ENCODE measurements at places on chromosomes 11 and 22.

- no peak for DNase-seq
These were observed 21.0 kb downstream of the SERPING1 start for GRCh38 chr11:57618438-57618837.

- no peak for DNase-seq
These were observed 28.5 kb downstream of the IMMP1L start for GRCh38 chr11:31480930-31481329.

GRCh38 chr22:27959335-27960090 lies 40.5 kb upstream of the PITPNB start:
- DNase-seq: no peak

- no peak for DNase-seq
These were observed 14.6 kb downstream of the PARVG start for GRCh38 chr22:44195189-44195871.

DNA sequence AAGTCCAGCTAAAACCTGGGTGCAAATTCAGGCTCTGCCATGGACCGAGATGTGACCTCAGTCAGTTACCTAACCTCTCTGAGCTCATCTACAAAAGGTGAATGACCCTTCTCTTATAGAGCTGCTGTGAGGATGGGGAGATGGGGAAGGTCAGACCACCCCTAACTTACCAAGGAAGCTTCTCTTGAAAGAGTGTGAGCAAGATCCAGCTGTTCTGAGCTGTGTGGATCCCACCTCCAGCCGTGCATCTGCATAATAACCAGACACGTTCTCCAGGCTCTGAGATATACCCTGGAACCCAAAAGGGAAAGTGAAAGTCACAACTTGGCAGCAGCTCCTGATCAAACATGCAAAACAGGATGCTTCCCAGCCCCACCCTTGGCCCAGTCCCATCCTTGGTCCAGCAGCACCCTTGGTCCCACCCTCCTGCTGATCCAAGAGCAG lies at the start of gene APOL3:
TSS of gene APOL3 (minus strand) at position 257 of the 444 bp plus-strand sequence. CDS start 11,700 bp downstream, outside the sequence.
- no peak for DNase-seq

- no peak for DNase-seq
These were observed 15.5 kb upstream of the ZBTB44 start for GRCh38 chr11:130330101-130330684.

DNA sequence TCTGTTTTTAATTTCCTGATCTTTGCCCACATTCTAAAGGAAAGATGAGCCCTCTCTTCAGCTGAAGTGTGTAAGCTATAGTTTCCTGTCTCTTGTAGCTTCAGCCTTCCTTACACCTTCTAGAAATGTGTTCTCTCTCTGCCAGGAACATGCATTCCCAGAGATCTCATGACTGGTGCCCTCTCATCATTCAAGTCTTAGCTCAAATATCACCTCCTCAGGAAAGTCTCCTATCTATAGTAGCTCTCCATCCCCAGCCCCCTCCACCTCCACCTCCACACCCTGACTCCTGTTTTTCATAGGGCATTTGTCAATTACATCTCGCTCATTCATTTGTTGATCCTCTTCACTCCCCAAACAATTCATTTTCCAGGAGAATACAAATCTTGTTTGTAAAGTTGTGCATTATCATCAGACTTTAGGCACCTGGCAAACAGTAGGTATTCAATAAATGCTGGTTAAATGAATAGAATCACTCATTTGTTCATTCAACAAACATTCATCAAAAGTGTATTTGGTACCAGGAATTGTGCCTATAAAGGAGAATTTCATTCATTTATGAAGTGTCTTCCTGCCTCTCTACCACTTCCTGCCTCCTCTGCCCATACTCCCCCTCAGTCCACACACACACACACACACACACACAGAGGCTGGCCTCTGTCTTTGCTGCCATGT lies 160.3 kb downstream of the BBOX1 start:
- DNase-seq: no peak

GRCh38 chr11:116641561-116642045 lies 131.2 kb downstream of the BUD13 start:
- DNase-seq: peak; percentile 4

DNA sequence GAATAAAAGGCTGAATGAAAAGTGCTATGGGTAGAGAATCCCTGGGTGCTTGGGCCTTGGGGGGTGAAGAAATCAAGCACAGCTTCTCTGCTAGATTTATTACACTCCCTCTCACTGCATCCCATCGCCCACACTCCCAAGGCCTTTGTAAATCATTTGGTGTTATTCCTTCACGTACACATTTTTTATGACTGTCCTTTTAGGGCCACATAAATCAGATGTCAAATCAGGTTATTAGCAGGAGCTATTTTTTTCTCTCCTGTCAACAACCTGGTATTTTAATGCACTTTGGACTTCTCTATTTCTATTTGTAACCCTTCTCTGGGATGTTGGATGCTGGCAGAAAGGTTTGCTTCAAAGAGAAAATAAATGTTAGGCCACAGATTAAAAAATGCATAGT lies 408.8 kb downstream of the INSC start:
- DNase-seq: no peak

DNA sequence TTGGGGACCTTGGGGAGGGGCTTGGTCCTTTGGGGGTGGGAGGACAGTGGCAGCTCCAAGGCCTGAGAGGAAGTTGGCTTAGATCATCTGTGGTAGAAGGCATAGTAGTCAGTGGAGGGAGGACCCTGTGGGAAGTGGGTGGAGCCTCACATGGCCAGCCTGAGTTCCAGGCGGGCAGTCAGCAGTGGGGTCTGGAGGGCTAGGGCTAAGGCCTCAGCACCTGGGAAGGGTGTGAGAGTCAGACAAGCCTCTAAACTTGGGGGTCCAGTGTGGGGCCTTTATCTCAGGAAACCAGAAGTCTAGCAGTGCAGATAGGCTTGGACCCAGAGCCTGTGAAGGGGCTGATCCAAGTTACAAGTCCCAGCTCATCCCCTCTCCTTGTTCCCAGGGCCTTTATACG lies 4.0 kb downstream of the NLRX1 start:
- DNase-seq: no peak

GRCh38 chr22:25497181-25497641 lies 67.3 kb upstream of the GRK3 start:
- peak; percentile 74 for DNase-seq

GRCh38 chr11:76640501-76640900 lies 30.0 kb downstream of the LRRC32 start:
- DNase-seq: no peak

DNA sequence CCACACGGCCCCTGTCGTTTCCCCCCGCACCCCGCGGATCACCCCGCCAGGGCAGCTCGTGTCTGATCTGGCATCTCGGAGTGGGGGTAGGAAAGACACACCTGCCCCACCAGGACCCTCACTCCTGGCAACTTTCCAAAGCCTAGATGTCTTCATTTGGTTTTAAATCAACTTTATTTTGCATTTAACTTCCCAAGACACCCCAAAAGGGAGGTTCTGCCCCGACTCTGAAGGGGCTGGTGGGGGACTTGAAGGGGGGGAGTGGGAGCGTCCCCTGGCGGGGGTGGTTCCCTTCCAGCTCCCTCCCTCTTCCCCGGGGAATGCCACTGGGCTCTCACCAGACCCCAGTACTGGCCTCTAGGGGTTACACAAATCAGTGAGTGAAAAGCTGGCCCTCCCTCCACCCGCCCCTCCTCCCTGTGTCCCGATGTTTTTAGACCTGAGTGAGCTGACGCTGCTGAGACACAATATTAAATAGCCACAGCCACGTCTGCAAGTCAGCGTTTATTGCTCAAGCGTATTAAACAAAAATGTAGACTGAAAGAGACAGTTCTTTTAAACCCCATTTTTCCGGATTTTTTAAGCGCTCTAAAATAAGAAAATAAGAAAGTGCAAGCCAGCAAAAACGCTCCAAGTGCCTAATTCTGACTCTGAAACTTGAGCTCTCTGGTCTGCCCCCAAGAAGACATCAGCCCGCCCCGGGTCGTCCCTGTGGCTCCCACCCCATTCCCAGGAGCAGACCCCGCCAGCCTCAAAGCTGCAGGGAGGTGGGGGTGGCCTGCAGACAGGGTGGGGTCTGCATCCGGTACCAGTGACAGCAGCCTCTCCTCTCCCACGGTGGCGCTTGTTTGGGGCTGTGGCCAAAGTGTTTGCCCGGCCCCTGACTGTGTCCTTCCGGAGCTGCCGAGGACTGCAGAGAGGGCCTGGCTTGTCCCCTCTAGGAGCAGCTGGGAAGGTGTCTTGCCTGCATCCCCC lies 1.1 kb upstream of the TTLL8 start:
- peak; percentile 0 for DNase-seq

- no peak for DNase-seq
These were observed 2.0 kb downstream of the MIEF1 start for GRCh38 chr22:39504071-39504470.

- DNase-seq: peak; percentile 72
These were observed 647.2 kb upstream of the ANO5 start for GRCh38 chr11:21545699-21546098.

GRCh38 chr22:29093030-29093429 lies 20.2 kb downstream of the KREMEN1 start:
- no peak for DNase-seq

- no peak for DNase-seq
These were observed 40.4 kb downstream of the FLI1 start for GRCh38 chr11:128734103-128734831.

All from renal cortical epithelial cell (primary cell).